Umbilical cord (tissue), 2 donors: ENCODE measurements at places on chromosomes 11 and 22. TPM values are rescaled to one million over a fixed set of nuclear protein-coding genes. Genes with fewer than 3 reads are reported as not detected.

UPK2 gene
- not detected for total RNA-seq

TRIM66 gene
- 12.3 TPM for total RNA-seq

DNA sequence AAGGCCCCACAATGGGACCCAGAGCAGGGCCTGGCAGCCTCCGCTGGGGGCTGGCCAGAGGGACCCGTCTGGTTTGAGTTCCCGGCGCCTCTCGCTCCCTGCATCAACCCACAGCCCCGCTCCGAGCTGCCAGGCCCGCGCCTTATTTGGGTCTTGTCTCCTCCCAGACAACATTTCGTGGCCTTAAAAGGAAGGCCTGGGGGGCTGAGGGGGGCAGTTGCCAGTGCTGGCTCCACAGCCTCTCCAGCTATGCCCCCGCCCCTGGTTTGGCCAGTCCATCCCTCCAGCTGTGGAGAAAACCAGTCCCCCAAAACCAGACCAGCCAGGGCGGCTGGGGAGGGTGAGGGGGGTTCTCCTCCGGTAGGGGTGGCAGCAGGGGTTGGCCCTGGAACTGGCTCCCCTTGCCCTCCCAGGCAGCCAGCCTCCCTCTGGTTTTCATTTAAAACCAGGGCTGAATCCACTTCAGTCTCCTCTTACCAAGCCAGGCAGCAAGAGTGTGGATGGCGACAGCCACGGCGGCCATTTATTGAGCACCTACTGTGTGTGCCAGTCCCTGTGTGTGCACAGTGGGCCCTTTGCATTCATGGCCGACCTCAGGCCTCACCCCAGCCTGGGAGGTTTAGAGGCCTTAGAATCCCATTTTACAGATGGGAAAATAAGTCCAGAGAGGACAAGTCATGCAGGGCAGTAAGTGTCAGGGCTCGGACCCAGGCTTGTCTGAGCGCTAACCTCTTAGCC is 18.6 kb downstream of the EMID1 start:
- peak; percentile 86 for DNase-seq

- DNase-seq: peak; percentile 61
These were observed 8.7 kb downstream of the OR52A5 start for GRCh38 chr11:5129457-5129877.

GRCh38 chr11:111601979-111602864 is at the start of gene SIK2:
TSS of gene SIK2 (plus strand) at chr11:111602449. CDS start at chr11:111602564, 115 bp downstream.
- DNase-seq: peak; percentile 97

- no peak for DNase-seq
These were observed 9.7 kb downstream of the MTNR1B start for GRCh38 chr11:92979176-92979575.

DNA sequence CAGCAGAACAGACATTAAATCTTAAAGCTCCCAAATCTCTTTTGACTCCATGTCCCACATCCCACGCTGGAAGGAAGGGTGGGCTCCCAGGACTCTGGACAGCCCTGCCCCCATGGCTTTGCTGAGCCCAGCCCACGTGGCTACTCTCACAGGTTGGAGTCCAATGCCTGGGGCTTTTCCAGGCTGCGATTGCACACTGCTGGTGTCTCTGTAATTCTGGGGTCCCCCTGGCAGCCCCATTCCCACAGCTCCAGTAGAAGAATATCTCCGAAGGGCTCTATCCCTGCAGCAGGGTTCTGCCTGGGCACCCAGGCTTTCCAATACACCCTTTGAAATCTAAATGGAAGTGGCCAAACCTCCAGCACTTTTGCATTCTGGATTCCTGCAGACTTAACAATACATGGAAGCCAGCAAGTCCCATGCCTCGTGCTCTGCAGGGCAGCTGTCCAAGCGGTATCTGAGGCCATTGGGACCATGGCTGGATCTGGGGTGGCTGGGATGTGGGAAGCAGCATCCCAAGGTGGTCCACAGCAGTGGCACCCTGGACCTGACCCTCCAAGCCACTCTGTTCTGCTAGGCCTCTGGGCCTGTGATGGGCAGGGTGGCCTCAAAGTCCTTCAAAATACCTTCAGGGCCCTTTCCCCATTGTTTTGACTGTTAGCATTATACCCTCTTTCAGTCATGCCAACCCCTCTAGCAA is 47.9 kb upstream of the TH start:
- no peak for DNase-seq

HEPHL1 gene
- 0.96 TPM for total RNA-seq

DNA sequence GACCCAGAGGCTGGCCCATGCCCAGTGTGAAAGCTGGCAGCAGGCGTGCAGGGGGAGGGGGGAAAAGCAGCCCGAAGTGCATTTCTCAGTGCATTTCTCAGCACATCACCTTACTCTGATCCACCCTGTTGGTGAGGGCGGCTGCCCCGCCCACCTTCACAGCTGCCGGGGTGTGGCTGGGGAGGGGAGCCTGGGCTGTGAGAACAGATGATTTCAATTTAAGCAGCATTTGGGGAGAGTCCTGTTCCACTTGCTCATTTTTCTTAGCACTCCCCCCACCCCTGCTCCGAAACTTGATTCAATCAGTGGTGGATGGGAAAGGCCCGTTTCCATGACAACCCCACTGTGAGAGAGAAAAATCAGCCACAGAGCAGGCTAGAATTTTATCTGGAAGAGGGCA is 84.8 kb downstream of the SNX19 start:
- DNase-seq: no peak

DNA sequence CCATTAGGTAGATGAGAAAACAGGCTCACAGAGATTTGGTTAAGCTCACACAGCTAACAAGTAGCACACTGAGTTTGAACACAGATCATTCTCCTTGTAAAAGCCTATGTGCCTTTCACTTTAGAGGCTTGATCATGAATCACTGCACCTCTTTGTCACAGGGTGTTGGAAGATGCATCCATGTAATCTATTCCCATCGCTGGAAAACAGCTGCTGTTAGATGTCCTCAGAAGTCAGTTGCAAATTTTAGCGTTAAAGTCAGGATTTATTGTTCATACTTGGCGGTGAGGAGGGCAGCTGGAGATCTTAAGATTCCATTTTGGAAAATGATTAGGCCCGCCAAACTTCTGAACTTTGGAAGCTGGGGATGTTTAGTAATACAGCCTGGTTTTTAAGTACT is 2.6 kb downstream of the CNTF start:
- no peak for DNase-seq

DNA sequence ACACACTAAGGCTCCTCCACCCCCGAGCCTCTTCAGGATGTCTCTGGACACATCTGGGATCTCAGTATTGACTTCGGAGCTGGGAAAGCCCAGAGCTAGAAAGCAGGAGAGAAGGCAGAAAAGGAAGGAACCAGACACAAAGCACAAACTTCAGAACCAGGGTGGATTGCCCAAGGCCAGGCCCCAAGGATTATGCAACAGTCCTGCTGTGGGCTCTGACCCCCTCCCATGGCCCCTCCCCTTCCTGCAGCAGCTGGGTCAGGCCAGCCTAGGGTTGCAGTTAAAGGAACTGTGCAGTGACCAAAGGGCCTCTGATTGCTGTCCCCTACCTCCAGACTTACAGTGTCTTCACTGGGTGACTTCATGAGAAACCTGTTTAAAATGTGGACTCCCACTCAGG is 5.3 kb downstream of the KCNE3 start:
- peak; percentile 71 for DNase-seq

GRCh38 chr11:75463106-75463774 is 30.2 kb upstream of the KLHL35 start:
- DNase-seq: peak; percentile 59

DNA sequence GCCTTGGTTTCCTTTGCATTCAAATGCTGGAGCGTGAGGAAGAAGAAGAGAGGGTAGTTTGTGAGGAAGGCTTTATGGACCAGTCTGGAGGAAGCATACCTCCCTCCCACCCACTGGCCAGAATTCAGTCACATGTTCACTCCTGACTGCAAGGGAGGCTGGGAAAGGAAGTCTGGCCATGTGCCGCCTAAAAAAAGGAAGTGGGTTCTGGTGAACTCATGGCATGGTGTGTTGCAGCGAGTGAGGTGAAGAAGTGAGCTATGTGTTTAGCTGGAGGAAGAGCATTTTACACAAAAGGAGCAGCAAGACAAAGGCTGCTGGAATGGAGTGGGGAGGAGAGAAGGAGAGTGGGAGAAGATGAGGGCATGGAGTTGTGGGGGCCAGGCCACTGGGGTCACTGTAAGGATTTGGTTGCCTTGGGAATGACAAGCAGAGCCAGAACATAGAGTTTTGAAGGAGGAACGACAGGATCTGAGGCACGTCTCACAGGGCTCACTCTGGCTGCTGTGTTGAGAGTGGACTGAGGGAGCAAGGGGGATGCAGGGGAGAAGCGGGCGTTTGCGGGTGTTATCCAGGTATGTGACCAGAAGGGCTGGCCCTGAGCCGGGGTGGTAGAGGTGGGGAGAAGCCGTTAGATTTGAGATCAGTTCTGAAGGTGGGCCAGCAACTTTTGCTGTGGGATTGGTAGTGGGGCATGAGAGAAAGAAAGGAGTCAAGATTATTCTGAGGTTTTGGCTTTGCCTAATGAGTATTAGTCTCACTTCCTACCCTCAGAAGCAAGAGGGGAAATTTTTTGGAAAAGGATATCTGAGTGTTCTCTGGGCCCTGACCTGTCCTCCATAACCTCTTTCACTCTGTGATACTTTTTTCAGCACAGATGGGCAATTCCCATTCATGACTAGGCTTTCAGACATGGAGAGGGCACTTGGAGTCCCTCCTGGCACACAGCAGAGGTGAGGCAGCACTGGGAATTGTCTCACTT is 26.4 kb downstream of the BMAL1 start:
- peak; percentile 20 for DNase-seq

DNA sequence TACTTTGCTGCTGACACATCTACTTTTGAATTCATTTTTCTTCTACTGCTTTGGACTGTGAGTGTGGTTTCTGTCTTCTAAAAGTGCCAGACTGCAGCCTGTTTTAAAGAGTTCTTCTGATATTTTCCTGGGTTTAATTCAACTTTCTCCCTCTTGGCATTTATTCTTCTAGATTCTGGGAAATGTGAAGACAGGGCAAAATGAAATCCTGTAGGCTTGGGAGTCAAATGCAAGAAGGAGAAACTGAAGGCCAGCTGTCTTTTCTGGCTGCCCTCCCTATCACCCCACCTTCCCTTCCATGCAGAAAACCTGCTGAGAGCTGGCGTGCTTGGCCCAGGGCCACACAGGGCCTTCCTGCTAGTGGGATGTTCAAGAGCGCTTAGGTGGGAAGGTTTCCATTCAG is 7.6 kb downstream of the ZNF70 start:
- no peak for DNase-seq

CLMP gene
- total RNA-seq: 81.1 TPM

CCDC73 gene
- 4.1 TPM for total RNA-seq

KRTAP5-11 gene
- total RNA-seq: 8.9 TPM

ACTN3 gene
- not detected for total RNA-seq

GRCh38 chr22:17806437-17806836 is 32.2 kb upstream of the BID start:
- DNase-seq: no peak

- DNase-seq: no peak
These were observed 151.7 kb downstream of the SWAP70 start for GRCh38 chr11:9815486-9816136.

DNA sequence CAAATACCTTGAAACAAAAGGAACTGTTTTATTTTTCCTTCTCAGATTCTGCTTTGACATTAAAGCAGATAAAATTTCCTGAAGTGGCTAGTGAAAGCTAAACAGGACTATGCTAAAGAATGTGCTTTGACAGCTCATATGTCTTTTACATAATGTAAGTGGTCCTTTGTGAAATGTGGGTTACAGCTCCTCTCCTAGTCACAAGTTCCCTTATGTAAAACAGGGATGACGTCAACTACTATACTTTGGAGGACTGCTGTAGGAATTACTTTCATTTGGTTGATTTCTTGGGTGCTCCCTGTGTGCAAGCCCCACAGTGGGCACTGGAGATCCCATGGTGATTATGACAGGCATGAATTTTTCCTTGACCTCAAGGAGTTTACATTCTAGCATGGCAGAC is 216.6 kb upstream of the NARS2 start:
- no peak for DNase-seq

DNA sequence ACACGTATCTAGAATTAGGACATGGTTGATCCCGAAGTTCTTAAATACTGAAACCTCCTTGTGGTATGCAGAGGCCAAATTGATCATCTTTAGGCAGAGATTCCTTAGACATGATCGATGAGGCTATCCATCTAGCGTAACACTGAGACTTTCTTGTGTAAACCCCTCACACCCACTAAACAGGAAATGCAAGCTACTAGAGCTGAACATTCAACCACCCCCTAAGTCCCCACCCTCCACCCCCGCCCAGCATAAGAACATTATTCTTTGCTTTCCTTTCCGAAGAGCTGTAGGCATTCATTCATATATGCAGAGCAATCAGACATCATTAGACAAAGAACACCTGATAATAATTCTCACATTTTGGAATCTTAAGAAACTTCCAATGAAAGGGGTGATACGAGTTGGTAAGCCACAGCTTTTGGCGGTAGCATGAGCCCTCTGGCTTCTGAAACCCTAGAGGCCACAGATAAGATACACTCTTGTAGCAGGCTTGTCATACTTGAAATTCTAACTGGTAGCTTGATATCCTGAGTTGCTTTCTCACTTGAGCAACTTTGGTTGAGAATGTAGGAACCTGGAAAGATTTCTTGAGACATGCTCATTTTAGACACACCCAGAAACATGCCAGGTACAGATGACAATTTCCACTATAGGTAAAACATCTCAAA is 42.2 kb downstream of the FLI1 start:
- DNase-seq: no peak

PDXP gene
- total RNA-seq: 3.1 TPM

ANGPTL5 gene
- total RNA-seq: 1.9 TPM

CD3G gene
- total RNA-seq: 1.9 TPM

DNA sequence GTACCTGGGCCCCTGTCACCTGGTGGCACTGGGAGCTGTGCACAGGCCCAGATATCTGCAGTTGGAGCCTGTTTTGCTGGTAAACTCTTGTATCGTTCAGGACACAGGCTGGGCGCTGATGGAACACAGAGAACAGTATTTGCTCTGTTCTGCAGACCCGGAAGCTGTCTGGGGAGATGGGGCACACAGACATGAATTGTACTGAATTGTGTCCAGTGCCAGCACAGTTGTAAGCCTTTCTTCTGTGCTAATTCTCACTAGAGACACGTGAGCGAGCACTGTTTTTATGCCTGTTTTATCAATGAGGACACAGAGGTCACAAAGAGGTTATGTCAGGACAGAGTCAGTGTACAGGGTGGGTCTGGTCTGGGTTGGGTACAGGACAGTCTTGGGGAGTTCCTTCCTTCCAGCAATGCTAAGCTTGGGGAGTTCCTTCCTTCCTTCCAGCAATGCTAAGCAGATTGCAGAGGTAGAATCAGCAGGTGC is 24.4 kb upstream of the ACR start:
- DNase-seq: no peak

DNA sequence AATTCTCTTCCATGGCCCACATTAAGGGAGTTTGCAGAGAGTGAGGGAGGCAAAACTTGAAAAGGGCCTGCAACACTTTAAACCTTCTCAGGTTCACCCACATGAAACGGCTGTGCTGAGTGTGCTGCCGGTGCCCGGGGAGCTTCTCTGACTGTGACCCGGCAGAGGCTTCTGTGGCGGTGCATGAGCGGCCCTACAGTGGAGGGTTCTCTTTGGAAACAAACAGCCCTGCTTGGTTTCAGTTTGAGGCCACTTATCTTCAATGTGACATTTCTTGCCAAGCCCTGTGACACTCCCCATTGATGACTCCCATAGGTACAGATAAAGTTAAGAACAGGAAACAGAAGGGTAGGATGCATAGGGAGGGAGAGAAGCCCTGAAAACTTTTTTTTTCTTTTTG is 31.8 kb downstream of the FAM118A start:
- DNase-seq: no peak
